ENCODE measurements at places on chromosomes 5 and 9.

GRCh38 chr9:76751001-76751400 is 13.2 kb upstream of the PCA3 start:
- no peak for DNase-seq

- DNase-seq, result peak; percentile 33
These were observed 40.2 kb downstream of the SH3RF2 start for GRCh38 chr5:145976431-145977155.

DNA sequence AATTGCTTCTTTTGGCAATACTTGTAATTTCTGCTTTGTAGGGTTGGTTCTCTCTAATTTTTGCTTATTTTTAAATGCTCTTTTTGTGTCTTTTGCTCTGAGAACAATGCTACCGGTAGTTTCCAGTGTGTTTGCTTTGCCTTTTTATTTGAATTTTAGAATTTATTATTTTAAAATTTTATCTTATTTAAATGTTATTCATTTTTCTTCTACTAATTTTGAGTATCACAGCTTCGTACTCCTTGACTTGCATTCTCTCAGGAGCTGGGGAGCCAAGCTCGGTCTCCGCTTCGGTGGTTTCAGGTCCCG is 45.9 kb downstream of the ANXA2R start:
- DNase-seq, result no peak

DNA sequence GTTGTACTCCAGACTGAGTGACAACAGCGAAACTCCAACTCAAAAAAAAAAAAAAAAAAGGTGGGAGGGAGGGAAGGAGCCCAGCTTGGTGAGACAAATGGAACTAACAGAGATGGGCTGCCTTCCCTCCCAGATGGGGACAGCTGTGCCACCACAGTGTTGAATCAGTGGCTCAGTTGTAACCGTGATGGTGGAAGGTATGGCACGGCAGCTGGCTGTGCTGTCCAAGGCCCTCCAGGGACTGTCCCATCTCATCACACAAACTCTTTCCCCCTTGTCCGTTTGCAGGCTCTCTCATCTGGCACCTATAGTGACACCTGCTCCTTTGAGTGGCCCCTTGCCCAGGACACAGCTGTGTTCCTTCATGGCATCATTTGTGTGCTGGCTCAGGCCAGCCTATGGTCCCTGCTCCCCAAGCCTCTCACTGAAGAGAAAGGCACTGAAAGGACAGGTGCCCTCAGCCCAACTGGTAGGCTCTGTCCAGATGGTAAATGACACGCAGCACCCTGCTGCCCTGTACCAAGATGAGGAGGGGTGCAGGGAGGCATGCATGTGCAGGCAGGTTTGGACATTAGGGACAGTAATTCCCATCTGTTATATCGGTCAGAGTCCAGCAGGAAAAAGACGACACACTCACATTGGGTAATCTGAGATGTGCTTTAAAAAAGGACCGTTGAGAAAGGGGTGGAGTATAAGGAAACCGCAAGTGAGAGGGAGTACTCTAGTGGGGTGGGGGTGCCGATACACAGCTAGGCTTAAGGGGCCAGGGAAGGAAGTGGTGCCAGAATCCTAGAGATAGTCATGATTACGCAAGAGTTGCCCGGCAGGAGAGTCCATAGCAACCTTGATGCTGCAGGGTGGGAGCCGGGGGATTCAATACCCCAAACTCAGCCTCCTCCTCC is 4.3 kb downstream of the SMIM33 start:
- DNase-seq, result no peak

GRCh38 chr5:67752357-67752708 is 463.2 kb upstream of the PIK3R1 start:
- DNase-seq, result no peak

- no peak for DNase-seq
These were observed 8.2 kb upstream of the MARCHF3 start for GRCh38 chr5:127038550-127038949.

DNA sequence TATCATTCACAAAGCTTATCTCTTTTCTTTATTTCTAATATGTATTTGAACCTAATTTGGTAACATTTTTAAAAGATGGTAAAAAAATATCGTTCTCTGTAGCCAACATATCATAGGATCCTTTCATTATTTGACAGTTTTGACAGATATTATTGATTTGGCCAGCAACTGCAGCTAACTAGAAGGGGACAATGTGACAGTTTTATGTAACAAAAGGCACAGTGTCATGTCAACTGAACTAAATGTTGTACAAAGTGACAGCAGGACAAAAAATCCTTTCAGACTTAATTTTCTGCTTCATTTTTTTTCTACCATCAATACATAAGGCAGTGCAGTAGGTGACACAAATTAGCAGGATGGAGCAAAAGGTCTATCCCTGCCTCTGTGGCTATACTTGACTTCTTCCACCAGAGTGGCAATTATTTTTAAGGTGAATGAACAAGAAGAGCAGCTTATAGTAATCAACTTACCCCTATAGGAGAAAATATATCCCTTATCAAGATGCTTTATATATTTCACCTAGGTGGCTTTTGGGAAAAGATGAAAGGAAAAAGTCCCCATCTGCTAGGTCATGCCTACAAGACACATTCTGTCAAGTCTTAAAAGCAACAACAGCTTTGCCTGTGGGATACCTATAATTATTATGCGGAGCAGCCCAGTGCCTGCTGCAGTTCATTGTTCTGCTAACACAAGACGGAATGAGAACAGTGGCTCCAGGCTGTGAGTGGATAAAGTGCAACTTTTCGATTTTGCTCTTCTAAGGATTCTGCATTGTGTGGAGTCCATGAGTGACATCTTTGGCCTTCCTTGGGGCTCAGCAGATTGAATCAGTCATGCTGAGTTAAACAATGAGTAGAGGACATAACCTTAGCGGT is 694.9 kb downstream of the ISL1 start:
- DNase-seq, result no peak

All from NCI-H1048 (cell line).